ENCODE measurements at places on chromosomes 11 and 22.

GRCh38 chr22:25354456-25354855 lies 135.0 kb downstream of the CRYBB2 start:
- DNase-seq: no peak

DNA sequence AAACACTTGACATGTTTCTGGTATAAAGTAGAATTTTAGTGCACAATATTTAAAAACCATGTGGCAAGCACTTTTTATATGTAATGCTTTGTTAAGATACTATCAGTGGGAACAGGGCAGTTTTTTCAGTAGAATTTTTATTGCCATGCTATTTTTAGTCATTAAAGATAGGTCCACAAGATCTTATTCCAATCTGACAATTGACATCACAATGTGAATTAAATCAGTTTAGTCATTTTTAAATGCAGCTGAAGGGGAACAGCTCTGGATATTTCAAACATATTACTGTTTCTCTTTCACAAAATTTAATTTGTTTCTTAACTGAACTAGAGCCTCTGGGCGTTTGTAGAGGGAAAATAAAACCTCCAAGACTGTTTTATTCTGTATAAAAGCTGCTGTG lies 194.1 kb downstream of the MSANTD4 start:
- no peak for DNase-seq

GRCh38 chr11:134349802-134350355 lies 18.1 kb downstream of the GLB1L2 start:
- DNase-seq: no peak

DNA sequence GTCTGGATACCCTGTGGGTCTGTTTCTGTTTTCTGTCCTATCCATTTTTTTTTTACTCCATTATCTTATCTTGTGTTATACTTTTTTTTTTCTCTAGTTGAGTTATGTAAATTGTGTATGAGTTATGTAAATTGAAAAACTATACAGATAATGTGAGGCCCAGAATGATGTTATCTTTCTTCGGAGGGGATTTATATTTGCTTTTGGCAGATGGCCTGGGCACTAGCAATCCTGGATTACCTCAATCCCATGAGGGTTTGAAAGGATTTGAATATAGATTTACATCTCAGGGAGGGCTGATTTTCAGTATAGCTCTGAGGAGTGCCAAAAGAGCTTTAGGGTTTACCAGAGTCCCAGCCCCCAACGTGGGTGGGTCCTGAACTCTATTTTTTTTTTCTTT lies 71.0 kb downstream of the CSTPP1 start:
- DNase-seq: no peak

GRCh38 chr11:88521399-88521798 lies 183.9 kb upstream of the CTSC start:
- no peak for DNase-seq

DNA sequence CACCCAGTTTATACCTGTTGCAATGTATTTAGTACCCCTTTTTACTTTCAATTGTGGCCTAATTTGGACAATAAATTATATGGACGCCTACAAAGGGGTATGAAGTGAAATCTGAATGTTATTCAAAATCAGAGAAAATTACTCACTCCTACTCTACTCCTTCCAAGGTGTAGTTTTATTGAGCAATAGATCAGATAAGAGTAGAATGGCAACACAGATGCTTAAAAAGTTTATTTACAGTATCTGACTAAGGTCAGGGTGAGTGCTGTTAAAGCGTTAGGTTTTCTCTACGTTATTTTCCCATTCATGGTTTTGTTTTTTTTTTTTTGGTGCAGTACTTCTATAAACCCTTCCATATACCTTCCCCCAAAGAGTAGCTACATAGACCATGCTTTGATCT lies 805.6 kb downstream of the KCNA4 start:
- no peak for DNase-seq

- DNase-seq: peak; percentile 56
These were observed 155.7 kb downstream of the ATG16L2 start for GRCh38 chr11:72969894-72970335.

DNA sequence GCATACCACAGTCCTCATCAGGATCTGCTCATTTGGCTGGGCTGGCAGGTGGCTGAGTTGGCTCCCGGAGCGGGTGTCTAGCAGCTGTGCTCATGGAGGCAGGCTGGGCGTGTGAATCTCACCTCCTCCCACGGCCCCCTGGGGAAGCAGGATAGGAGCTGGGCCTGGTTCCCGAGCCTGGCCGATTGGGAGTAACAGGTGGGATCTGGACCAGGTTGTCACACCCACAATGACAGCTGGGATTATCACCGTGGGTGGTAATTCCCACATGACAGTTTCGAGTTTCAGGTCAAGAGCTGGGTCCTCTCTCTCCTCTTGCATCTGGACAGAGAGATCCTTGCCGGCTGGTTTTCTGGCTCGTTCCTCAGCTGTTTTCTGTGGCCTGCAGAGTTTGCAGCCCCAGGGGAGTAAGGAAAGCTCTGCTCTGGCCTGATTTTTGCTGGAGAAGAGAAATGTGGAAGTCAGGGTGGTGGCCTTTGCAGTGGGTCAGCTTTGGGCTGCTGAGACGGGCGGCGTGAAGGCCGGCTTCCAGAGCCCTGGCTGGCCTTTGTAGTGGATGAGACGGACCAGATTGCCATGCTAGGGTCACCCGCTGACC lies 57.0 kb downstream of the BCR start:
- no peak for DNase-seq

DNA sequence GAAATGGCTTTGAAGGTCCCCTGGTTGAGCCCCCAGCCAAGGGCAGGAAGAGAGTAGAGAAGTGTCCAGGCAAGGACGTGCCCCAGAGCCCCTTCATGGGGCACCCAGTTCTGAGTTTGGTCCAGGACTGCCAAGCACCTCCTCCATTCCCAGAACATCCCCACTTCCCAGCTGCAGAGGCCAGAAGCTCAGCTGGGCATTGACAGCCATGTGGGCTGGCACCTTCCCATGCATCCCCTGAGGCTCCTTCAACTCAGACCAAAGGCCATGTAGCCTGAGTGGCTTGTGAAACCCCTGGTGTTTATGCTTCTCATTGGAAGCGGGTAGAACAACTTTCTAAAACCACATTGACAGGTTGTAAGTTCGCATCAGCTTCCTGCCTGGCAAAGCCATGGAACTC lies 789.6 kb downstream of the TBC1D22A start:
- no peak for DNase-seq

GRCh38 chr11:81497202-81497804 lies 1236.4 kb downstream of the FAM181B start:
- DNase-seq: no peak

GRCh38 chr11:13679768-13680167 lies 11.3 kb downstream of the FAR1 start:
- no peak for DNase-seq

DNA sequence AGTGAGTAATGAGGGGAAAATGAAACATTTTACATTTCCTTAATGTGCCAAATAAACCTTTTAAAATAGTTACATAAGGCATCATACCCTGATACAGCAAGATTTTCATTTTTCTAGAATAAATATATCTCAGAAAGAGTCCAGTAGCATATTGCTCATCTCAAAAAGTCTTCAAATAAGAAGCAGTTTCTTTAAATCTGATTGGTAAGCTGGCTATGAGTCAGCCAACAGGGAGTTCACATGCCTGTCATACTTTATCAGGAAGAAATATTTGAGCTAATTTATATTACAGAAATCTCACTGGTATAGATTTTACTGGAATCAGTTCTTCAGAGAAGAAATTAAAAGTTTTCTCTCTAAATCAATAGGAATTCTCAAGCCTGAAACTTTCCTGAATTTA lies 258.1 kb downstream of the C11orf87 start:
- DNase-seq: no peak

DNA sequence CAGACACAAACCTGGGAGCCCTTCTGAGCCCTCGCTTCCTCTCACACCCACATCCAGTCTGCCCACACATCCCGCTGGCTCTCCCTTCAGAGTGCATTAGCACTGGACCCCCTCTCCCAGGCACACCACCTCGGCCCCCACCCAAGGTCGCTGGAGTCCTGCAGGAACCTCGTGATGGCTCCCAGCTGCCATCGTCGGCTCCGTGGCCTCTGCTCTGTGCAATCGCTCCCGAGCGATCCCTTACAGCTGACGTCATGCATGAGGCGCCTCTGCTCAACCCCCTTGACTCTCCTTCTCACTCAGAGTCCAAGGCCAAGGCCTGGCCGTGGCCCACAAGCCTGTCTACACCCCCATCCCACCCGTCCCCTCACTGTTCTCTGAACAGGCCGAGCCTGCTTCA lies 183.9 kb downstream of the EFCAB6 start:
- no peak for DNase-seq

DNA sequence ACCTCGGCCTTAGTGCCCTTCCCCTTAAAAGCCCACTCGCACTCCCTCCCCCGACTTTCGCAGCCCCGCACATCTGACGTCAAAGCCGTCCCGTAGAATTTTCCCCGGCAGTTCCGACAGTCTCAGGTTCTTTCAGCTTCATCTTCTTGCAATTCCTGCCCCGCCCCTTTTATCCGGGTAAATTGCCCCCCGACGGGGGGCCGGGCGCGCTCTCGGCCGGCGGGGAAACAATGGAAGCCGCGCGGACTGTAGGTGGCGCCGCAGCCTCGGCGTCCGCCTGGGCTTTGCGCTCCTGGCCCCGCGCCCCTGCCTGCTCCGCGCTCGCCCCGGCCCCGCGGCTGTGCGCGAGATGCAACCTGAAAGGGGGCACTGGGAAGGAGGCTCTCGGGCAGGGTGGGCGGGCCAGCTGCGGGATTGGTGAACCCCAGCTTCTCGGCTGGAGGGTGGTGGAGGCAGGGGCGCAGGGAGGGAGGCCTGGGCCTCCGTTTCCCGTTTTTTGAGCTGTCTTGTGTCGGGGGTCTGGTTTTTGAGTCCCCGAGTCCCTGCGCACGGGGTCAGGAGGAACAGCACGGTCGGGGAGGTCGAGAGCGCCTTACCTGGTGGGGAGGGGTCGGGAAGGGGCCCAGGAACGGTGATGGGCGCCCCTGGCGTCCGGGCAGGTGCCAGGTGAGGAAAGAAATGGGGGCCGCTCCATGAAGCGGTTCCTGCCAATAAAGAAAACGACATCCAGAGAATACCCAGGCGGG lies 859 bp upstream of the FGF19 start:
- DNase-seq: no peak

GRCh38 chr11:119791701-119792151 lies 62.7 kb upstream of the NECTIN1 start:
- peak; percentile 10 for DNase-seq

DNA sequence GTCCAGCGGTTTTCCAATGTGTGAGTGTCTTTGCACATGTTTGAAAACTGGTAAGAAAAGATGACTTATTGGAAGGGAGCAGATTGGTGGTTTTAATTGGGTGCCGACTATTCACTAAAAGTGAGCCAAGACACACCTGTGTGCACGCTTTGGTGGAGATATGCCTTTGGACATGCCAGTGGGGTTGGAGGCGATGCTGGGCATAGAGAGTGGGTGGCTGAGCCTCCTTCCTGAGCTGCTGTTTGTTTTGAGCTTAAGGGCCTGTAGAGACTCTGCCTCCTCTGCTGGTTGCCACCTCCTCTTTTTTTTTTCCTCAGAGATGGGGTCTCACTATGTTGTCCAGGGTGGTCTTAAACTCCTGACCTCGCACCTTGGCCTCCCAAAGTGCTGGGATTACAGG lies 9.5 kb downstream of the IGHMBP2 start:
- DNase-seq: no peak

DNA sequence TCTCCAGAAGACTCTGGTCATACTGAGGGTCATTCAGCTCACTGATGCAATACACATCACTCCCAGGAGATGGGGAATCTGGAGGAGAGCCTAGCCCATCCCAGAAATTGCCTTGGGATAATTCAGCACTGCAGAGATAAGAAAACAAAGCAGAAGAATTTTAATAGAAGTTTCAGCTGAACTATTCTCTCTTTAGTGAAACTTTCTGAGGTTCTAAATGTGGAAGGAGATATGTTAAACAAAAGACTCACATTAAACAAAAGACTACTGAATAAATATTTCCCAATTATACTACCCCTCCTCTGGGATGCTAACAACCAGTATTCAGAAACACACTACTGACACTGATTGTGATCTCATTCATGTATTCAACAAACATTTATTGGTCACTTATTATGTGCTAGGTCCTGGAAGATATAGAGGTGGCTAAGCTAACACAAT lies 47.8 kb downstream of the C2CD3 start:
- DNase-seq: no peak
